ENCODE measurements at places on chromosomes 11 and 22.

- DNase-seq = no peak
These were observed at the start of gene TRPC6 for GRCh38 chr11:101583251-101584128. Gene TRPC6 (minus strand): TSS chr11:101584007. CDS start chr11:101583503, 504 bp downstream.

DNA sequence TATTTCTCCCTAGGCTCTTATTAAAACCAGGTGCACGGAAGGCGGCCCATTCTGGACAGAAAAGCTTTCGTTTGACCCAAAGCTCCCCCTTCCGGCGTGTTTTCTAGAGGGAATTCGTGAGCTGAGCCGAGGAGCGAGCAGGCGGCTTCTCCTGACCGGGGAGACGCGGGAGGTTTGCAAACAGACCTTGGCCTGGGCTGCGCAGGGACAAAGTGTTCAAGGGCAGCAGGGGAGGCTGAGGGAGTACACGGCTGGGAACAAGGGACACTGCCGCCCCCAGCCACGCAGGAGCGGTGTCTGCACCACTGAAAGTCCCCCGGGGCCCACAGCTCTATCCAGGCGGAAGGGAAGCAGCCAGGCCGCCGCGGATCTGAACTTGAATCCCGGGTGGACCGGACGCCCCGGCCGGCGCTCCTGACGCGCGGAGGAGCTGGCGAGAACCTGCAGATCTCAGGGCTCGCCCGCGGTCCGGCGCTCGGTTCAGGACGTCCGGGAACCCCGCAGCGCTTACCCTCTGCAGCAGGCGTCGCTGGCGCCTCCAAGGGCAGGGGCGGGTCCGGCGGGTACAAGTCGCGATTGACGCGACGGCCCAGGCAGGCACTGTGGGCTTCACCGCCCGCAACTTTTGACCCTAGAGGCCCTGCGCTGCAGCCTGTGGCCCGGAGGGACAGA lies 101.9 kb downstream of the WT1 start:
- DNase-seq = no peak

- no peak for DNase-seq
These were observed 31.2 kb upstream of the SMIM35 start for GRCh38 chr11:118117790-118118601.

DNA sequence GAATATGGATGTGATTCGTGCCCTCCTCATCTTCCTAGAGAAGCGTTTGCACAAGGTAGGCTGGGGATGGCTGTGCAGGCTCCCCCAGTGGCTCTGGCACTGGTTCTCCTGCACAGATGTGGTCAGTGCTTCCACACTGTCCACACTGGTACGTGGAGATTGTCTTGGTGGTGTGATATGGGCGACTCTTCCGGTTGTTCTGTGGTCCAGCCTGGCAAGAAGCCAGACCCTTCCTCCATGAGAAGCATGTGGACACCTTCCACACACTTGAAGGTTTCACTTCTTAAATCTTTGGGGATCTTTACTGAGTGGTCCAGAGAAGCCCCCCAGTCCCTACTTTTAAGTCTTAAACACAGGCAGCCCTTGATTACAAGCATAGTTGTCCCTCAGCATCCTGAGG lies 3.8 kb downstream of the RIC8A start:
- no peak for DNase-seq

DNA sequence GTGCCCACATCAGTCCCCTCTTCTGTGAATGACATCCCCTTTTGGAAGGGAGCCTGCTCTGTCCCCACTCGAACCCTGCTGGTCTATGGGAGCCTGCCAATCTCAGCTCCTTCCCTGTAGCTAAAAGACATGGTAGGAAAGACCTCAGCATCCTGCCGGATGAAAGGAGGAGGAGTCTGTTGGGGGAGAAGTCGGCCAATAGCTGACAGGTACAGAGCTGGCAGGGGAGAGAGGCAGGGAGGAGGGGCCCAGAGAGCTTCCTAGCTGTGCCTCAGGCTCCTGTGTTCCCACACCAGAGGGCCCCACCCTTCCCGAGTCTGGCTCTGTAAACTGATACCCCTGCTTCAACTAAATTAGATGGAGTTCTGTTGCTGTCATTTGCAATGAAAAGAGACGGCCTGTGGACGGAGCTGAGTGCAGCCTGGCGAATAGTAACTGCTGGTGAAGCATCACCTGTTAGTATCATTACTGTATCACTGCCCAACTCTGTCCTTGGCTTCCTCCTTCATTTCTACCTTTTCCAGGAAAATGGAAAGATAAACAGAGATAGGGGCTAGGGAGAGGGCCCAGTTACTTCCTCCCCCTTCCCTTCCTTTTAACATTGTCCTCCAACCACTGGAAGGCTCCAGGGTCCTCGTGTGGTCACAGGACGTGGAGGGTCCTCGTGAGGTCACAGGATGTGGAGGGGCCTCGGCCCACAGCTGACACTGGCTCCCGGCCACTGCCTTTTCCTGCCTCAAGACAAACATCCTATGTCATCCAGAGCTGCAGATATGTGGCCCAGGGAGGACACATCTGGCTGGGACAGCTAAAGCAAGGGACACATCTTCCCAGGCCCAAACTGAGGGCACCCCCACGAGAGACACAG lies 15.1 kb downstream of the FXYD6 start:
- no peak for DNase-seq

DNA sequence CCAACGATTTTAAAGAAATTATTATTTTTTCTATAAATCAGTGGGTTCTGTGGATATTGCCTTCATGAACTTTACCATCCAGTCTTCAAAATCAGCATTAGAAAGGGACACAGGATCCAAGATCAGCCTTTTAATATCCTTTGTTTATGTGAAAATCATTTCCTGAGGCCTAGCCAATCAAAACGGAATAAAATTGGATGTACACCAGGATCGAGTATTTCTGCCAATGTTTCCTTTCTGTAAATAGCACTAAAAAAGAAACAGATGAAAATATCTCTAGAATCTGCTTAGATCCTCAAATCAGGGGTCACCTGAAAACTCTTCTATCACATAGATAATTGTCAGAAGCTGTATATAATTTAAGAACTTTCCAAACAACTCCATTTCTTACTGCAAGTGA lies 1598.5 kb downstream of the LRRC4C start:
- DNase-seq = no peak

DNA sequence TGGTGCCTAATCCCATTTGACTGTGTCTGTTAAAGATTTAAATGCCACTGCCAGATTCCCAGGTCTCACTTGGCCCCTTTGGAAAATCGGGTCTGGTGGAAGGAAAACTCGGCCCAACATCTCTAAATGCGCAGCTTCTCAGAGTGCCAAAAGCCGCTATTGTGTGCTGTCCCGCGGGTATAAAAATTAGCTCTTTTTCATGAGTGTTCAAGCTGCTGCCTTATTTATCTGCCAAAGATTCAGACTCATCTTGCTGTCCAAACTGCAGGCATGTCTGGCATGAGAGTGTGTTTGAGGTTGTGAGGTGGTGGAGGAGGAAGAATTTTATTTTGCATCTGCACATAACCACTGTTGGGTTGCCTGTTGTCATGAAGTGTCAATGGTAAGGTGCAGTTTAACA lies 91.4 kb downstream of the NELL1 start:
- DNase-seq = no peak

DNA sequence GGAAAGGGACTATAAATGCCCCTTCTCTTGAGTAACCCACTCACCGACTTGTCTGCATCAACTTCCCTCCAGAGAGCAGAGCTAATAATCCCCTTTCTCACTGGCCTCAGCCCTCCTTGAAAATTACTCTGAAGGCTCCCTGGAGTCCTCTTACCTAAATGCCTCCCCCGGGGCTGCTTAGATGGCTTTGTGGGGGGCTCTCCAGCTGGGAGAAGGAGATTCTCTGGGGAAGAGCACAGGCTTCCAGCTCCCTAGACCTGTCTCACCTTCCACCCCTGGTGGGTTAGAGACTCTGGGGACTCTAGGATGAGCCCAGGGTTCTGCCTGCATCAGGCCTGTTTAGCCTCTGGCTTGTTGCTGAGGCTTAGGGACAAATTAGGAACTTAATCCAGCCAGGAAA lies 39.8 kb downstream of the MIAT start:
- no peak for DNase-seq

DNA sequence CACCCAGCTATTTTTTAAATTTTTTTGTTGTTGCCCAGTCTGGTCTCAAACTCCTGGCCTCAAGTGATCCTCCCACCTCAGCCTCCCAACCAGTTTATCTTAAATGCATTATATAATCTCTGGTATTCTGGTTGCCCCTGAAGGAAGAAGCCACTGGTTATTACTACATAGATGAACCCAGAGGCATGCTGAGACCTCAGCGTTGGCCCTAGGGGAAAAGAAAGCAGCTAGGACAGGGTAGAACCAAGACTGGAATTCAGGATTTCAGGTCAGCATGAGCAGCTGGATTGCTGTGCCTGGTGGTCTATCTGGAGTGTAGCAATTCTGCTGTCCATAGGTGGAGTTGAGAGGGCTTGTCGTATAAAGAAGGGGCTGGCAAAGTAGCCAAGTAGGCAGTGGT lies 67.2 kb downstream of the PARVA start:
- DNase-seq = no peak

DNA sequence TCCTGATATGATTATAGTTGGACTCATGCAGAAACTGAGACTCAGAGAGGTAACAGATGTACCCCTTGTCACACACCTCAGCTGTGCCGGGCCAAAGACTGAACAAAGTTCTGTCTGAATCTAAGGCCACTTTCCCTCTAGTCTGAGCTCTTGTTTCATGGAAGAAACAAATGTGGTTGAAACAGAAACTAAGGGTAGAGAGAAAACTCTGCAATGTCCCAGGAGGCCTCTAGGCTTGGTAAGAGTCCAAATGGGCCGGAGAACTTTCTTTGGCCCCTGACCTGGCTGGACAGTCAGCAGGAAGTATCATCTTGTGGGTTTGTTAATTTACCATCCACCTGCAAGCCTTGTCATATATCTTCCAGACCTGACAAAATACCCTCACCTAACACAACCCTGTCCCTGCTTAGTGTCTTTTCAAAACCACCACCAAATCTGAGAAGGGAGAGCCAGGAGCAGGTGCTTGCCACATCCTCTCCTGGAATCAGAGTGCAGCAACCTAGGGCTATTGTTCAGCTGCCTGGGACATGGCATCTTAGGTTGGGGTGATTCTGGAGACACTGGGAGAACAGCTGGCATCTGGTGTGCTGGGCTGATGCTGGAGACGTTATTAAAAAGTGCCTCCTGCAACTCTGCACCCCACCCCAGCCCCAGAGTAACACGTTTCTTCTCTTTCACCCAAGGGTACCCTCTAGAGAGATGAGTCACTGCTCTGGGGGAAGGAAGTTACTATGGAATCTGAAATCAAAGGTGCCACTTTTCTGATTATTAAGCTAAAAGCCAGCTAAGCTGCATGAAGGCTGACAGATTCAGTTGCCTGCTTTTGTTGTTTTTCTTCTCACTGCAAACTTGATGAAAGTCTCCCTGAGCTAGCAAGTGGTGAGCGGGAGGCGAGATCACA lies 126.3 kb upstream of the TIMP3 start:
- no peak for DNase-seq

GRCh38 chr11:128548649-128549255 lies 38.6 kb downstream of the ETS1 start:
- DNase-seq = no peak
